ENCODE measurements at places on chromosomes 7 and 10.

DNA sequence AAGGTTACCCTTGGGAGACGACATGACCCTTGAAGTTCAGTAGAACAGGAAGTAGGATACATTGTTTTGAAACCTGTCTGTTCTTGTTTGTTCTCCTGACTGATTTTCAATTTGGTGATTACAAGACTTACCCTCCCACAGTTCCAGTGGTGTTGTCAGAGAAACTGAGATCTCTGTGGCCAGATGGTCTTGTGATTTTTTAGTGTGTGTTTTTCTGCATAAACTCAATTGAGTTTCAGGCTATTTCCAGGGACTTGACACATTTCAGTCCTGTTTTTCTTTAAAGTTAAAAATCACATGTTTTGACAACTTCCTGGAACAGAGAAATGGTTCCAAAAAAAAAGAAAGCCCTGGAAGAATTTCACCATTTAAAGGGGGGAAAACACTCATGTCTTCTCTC, 22.3 kb downstream of the PIK3CG start:
- DNase-seq = no peak

DNA sequence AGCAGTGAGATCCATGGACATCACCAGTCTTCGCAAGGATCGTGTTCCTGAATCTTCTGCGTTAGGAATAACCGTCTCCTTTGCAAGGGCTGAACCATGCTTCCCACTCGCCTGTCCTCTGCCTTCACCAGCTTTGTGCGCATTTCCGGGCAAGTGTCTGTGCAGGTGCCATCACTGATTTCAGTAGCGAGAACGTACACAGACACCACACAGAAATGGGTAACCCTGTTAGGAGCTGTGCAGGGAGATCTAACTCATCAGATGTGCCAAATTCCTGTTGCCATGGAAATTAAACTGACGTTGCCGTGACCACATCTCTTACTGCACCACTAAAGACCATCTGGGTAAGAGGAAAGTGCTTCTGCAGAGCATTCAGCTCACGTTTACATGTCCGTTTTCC, 146.3 kb downstream of the DIP2C start:
- no peak for DNase-seq

DNA sequence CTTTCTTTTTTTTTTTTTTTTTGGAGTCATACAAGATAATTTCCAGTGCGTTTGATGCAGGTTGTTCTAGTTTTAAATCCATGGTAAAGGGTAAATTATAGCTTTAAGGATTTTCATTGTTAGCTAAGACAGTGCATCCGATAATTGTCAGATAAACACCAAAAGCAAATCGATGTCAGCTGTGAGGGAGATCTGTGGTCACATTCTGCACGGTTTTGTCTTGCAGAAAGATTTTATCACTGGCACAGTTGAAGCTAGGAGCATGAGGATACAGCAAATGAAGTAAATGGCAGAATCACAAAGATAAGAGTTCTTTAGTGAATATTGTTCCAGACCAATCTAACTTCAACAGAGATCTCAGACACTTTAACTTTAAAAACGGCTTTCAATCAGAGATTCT, 648.8 kb upstream of the COBL start:
- no peak for DNase-seq

- DNase-seq = no peak
These were observed 424.1 kb upstream of the NPVF start for GRCh38 chr7:25652366-25652765.

GRCh38 chr7:7151285-7151684, 31.1 kb upstream of the C1GALT1 start:
- no peak for DNase-seq

DNA sequence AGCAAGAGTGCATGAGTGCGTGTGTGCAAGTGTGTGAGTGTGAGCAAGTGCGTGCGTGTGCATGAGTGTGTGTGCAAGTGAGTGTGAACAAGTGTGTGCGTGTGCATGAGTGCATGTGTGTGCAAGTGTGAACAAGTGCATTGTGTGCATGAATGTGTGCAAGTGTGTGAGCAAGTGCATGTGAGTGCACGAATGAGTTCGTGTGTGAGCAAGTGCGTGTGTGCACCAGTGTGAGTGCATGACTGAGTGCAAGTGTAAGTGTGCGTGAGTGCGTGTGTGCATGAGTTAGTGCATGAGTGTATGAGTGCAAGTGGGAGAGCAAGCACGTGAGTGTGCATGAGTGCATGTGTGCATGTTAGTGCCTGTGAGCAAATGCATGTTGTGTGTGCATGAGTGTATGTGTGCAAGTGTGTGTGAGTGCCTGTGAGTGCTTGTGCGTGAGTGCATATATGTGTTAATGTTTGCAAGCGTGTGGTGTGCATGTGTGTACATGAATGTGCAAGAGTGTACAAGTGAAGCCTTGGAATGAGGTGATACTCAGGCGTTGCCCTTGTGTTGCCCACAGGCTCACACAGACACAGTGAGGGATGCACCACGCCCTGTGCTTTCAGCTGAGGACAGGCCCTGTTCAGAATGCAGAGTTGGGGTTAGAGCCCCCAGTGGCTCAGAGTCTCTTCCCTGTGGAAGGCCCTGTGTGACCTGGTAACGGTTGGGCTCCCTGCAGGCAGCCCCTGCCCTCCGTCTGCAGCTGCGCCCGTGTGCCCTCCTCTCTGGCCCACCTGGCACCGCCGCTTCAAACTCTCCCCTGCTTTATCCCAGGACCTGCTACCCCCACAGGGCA, 97.1 kb downstream of the NKX6-2 start:
- no peak for DNase-seq

- no peak for DNase-seq
These were observed 19.3 kb upstream of the SPAM1 start for GRCh38 chr7:123905714-123906113.

DNA sequence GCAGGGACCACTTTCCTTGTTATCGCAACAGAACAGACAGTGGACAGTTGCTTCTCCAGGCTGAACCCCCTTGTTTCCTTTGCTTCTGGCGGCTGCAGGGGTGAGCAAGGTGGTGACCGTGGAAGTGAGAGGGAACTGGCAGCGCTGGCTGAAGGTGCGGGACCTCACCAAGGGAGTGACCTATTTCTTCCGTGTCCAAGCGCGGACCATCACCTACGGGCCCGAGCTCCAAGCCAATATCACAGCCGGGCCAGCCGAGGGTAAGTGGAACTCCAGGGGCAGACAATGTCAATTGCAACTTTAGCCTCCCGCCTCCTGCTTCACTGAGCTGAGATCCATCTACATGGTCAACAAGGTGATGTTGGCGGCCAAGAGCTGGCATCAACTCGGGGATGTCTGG, 462.1 kb upstream of the FOXK1 start:
- no peak for DNase-seq

- DNase-seq = no peak
These were observed at the start of gene AS3MT for GRCh38 chr10:102869258-102870198. TSS of gene AS3MT (plus strand) at chr10:102869470. CDS start at chr10:102869593, 123 bp downstream.

- DNase-seq = no peak
These were observed 1216.4 kb downstream of the CNTNAP2 start for GRCh38 chr7:147332988-147333387.

DNA sequence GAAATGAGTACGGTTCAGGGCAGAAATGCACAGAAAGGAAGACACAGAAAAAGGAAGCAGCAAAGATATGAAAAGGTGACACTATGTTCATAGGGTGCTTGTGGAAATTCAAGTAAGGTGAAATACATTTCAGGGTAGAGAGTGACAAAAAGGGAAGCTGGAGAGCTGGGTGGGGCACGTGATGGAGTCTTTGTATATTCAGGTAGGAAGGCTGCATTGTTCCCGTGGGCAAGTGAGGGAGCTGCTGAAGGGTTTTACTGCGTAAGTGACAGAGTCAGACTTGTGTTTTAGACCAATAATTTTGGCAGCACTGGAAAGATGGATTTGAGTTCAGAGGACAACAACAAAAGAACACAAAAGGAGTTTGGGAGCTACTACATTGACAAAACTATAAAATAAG, 35.3 kb upstream of the ANK3 start:
- DNase-seq = no peak

DNA sequence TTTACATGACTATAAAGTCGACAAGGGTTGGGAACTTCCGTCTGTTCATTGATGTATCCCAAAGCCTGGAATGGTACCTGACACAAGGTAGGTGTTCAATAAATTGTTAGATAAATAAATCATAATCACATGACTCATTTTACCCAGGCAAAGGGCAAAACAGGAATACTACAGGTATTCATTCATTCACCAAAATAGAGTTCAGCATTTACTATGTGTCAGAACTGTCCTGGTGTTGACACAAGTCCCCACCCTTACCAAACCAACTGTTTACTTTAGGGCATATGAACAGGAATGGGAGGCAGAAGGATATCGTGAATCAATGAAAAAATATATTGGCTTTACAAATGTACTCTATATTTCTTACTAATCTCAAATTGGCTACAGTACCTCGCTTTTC, 666 bp upstream of the YAE1 start:
- DNase-seq = no peak

- DNase-seq = no peak
These were observed 107.7 kb upstream of the TMEM168 start for GRCh38 chr7:112897839-112898431.

DNA sequence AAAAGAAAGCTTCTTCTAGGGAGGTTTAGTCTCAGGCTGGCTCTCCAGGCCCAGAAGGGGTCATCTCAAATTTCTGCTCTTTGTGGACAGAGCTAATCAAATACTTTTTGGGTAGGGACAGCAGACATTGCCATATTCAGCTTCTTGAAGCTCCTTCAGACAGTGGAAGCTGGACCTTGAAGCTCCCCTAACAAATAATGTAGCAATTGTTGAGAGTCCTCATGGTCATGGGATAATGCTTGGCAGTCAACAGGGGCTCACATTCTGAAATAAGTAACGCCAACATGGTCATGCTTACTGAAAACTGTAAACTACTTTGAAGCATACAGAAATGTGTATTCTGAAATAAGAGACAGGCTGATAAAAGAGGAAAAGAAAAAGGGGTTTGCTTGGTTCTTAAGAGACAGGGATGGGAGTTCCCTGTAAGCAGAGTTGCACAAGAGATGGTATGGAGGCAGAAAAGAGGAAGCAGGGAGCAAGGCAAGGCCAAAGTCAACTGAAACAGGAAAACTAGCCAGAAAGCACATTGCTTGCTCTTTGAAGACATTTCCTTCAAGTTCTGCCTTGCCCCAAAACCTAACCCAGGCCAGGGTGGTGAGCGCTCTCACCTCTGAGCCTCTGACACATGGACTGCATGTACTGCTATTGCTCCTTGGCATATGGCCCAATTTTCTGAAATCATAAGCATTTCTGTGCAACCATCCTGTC, 53.1 kb upstream of the KMT2E start:
- no peak for DNase-seq

GRCh38 chr7:37149051-37149772, 299.5 kb downstream of the ELMO1 start:
- no peak for DNase-seq

DNA sequence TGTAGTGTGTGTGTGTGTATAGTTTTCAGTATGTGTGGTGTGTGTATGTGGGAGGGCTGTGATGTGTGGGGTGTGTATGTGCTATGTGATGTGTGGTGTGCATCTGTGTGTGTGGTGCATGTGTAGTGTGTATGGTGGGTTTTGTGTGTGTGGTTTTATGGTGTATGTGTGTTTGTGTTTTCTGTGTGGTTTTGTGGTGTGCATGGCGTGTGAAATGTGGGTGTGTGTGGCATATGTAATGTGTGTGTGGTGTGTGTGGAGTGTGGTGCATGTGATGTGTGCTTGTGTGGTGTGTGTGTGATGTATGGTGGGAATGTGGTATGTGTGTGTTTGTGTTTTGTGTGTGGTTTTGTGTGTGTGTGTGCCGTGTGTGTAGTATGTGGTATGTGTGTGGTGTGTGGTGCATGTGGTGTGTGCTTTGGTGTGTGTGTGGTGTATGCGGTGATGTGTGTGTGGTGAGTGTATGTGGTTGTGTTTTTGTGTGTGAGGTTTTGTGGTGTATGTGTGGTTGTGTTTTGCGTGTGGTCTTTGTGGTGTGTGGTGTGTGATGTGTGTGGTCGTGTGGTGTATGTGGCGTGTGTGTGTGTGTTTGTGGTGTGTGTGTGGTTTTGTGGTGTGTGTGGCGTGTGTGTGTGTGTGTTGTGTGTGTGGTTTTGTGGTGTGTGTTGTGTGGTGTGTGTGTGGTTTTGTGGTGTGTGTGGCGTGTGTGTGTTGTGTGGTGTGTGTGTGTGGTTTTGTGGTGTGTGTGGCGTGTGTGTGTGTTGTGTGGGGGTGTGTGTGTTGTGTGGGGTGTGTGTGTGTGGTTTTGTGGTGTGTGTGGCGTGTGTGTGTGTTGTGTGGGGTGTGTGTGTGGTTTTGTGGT, 18.0 kb upstream of the PPP2R2D start:
- no peak for DNase-seq

GRCh38 chr10:75982611-75983369, 551.4 kb downstream of the LRMDA start:
- no peak for DNase-seq

- no peak for DNase-seq
These were observed 165.1 kb downstream of the SVIL start for GRCh38 chr10:29469481-29470354.

DNA sequence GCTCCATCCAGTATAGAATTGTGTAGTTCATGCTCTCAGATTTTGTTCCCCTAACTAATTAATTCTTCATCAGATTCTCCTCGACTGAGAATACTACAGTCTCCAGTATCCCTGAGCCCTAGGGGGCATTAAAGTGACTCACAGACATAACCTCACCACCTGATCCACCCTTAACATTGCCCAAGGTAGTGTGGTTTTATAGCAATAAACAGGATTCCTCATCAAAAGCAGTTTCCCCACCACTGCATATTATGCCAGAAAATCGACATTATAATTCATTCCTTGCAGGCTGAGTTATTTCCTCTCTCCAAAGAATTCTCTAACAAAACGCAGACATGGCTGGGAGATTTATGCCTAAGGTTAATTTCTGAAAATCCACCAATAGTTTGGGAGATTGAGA, 1402.5 kb upstream of the CELF2 start:
- DNase-seq = no peak

GRCh38 chr10:101824736-101825135, 6.5 kb upstream of the OGA start:
- peak; percentile 14 for DNase-seq

GRCh38 chr7:25031432-25031831, 51.5 kb upstream of the OSBPL3 start:
- no peak for DNase-seq

DNA sequence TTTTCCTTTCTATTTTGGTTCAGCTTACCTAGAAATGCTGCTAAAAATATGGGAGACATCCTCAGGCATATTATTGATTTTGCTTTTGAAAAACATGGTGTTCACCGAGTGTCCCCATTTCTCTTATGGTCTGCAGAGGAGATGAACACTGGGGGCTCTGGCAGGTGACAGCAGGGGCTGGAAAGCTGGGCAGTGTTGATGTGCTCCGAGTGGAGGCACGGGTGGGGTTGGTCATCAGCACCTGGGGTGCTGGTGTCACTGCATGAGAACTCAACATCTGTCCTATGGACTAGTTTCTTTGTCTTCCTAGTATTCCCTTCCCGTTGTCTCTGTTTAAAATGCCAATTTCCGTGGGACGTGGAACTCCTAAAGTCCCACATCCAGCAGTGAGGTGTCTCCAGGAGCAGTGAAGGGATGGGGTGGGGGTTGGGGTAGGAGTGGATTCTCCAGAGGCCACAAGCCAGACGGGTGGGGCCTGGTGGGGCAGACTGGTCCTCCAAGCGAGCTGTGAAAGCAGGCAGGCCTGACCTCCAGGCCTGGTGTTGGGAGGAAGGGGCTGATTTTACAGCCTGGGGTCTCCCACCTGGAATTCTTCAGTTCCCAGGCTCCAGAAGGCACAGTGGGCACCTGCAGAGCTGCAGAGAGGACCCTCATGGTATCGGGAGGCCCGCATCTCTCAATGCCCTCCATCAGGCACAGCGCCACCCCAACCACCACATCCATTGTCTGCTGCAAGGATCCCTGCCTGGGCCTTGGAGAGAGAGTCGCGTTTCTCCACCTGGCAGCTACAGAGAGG, 24.4 kb downstream of the ZNF775 start:
- DNase-seq = no peak

GRCh38 chr10:18668026-18668425, 8.8 kb downstream of the ARL5B start:
- no peak for DNase-seq
